ENCODE measurements at places on chromosomes 1 and 21.

DNA sequence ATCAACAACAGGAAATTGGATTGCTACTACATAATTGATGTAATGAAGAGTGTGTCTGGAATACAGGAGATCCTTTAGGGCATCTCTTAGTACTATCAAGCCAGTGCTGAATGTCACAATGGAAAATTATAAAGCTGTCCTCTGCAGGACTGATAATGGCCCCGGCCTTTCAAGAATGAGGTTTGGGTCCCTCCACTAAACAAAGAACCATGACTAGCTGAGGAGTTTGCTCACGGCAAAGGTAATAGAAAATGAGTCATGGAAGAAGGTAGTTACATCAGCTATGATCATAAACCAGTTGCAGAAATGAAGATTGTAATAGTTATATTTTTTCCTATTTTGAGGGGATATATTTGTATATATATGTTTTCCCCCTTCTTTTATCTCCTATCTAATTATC, 145.8 kb downstream of the KCNJ6 start:
- DNase-seq = no peak

GRCh38 chr1:232798920-232799319, 6.3 kb upstream of the MAP10 start:
- no peak for DNase-seq

DNA sequence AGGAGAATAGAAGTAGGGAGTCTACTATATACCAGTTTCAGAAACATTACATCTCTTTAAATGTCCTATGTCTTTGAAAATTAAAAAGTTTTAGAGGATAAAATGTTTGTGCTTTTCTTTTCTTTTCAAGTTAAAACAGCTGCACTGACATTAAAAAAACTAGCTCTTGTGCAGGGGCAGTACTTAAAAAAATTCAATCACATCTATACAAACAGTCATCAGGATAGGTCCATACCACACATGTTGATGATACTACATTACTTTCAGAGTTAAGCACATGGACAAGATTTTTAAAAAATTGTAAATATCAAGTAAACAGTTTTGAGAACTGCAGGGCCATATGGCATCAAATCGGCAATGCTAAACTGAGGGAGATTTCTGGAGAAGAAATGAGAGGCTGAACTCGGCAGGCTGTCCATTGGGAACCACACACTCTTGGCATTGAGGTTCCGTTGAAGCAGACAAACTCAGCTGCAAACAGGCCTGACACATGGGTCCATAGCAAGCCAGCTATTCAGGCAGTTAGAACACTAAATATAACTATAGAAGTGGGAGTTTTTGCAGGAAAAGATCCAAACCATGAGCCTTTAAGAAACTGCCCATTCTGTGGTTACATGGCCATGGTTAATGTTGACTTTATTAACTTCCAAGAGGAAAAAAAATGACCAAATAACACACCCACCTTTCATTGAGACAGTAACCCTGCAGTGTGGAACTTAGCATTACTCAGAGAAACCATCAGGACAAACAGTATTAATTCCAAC, 84.5 kb upstream of the BCL10 start:
- no peak for DNase-seq

DNA sequence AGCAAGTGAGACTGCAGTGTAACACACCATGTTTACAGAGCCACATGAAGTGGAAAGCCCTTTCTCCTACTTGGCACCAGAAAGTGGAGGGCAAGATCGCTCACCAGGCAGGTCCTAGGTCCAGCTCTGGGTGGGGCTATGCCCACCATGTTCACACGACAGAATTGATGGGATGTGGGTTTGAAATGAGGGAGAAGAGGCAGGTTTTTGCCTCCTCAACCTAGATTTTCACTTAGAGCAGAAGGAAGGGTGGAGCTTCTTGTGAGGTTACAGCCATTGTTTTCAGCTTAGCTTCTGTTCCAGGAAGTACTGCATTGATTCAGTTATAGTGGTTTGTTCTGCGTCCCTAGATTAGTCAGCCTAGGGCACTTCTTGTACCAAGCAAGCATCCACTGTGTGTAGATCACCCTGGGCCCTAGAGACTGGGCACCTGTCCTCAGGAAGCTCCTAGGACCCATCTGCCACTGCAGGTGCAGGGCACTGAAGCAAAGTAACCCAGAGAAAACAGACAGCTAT, 2.3 kb downstream of the CD53 start:
- peak; percentile 18 for DNase-seq

DNA sequence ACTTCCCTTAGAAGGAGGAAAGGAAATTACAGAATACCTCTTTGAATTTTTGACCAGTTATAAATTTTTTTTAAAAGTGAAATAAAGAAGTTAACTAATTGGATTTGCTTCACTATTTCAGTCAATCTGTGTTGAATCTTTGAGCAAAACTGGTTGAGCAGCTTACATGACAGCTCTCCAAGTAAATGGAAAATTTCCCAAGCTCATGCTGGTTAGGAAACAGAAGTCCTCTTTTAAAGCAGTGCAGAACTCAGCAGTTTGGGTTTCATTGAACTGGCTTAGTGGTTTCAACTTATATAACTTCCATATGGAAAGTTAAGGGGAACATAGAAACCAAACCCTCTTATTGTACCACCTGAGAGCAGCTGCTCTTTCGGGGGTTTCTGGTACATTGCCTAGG, 250.5 kb downstream of the PDE4B start:
- no peak for DNase-seq

- DNase-seq = no peak
Observed at GRCh38 chr1:2086446-2087078, 36.4 kb downstream of the PRKCZ start.

DNA sequence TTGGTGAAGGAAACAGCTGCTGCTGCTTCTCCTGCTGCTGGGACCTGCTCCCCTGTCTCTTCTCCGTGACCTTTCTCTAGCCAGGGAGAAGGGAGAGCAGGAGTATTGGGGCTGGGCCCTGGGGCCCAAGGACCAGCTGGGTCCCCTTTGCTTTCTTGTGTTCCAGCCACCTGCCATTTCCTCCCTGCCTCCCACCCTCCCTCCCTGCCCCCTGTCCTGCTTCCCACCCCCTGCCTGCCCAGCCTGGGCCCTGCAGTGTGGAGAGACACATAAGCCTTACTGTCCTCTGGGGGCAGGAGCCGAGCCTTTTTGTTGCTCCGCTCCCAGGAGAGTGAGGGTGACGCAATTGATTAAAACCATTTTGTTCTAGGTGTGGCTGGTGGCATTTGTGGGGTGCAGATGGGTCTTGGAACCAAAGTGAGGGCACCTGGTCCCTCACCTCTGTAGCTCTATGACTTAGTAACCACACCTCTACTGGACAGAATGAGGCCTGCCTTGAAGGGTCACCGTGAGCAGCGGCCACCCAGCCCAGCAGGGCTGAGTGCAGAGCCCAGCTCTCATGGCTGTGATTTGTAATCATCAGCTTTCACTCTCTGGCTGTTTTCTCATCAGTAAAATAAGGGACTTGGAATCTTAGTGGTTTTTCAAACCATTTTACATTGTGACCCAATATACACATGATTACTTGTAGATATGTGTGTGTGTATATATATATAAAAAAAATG, 13.9 kb upstream of the TMEM222 start:
- DNase-seq = no peak

DNA sequence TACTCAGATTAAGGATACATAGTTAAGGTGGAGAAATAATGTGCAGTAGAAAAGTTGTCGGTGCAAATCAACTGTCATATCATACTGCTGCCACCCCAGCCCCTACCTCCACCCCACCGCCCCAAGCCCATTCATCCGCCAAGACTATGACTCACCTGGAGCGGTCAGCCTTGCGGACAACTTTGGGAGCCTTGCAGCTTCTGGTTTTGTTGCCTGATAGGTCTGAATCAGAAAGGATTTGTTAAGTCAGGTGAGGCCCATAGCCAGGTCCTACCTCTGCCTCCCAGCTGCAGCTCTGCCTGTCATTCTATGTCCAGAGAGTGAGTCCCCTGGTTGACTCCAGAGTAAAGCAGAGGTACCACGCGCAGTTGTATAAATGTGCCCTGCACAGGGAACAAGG, 12.6 kb downstream of the C1orf162 start:
- DNase-seq = no peak

DNA sequence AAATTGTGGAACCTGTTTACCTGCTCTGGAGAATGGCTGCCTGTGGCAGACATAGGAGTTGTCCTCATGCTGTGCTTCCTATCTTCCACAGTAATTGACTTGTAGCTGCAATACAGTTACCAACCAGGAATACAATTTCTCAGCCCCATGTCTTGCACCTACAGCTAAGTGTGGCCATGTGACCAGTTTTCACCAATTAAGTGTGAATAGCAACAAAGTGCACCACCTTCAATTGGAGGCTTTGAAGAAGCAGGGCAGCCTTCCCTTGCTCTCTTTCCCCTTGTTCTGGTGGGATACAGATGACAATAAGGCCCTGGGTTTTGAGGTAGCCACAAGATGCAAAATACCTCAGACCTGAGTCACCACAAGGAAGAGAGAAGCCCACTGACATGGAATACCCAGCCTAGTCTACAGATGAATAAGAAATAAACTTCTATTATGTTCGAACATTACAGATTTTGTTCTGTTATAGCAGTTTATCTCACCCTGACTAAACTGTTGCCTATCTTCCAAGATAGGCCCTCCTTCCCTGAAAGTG, 70.2 kb upstream of the S1PR1 start:
- no peak for DNase-seq

DNA sequence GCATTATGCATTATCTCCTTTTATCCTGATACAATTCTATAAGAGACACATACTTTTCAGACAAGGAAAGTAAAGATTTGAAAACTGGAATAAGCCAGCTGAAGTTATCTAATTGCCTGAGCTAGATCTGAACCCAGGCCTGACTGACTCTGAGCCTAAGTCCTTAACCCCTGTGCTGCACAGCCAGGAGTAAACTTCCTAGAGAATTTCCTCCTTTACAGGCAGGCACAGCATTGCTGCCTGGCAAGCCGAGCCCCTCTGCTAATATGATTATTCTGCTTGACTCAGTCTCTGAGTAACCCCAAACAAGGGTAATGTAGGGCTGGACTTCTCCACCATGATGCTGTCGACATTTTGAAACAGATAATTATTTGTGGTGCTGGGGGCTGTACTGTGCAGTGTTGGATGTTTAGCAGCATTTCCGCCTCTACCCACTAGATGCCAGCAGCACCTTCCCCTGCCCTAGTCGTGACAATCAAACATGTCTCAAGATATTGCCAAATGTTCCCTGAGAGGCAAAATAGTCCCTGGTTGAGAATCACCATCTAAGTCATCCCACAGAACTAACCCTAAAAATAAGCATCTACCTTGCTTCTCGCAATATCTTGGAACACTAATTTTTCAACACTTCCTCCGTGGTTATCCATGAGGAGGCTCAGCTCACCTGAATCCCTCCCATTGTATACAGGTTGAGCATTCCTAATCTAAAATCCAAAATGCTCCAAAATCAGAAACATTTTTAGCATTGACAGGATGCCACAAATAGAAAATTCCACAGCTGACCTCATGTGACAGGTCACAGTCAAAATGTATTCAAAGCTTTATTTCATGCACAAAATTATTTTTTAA, 18.5 kb downstream of the CAMK1G start:
- no peak for DNase-seq

DNA sequence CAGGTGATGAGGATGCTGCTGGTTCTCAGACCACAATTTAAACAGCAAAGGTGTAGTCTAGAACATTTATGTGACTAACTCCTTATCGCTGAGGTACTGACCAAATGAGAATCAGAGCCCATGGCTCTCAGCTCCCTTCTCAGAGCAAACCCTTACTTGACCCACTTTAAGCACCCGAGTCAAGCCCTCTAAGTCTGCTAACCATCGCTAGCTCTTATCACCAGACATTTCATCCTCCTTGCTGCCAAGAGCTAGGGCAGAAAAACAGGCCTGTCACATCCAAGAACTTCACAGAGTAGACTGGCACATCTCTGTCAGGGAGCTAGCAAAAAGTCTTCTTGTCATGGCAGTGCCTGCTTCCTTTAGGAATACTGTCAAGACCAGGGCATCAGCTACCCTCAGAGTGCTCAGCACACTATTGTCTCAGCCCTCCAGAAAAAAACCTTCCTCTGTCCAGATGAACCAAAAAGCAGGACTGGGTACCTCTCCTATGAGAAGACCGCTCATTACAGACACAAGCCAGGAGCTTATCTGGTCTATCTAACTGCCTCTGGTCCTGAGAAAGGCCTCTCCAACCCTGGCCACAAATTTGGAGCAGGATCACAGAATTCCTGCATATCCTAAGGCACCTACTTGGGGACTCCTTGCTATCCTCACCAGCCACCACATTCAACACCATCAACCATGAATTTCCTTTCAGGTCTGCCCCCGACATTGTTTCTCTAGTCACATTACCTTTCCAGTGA, 26.2 kb downstream of the ERI3 start:
- DNase-seq = no peak

DNA sequence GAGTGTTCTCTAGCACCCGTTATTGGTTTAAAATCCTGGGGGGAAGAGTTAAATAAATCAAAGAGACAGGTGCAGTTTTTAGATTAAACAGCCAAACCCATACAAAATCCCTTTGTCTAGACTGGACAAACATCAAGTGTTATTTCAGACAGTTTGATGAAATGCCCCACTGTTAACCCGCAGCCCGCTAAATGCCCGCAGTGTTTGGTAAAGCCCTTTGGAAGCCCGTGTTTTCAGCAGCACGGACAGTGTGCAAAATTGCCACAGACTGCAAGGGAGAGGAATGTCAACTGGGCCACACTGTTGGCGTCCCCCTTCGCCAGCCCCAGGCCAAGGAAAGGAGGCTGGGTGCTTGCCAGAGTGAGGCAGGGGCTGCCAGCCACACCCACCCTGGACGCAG, 26.6 kb downstream of the AJAP1 start:
- no peak for DNase-seq

- no peak for DNase-seq
Observed at GRCh38 chr1:107782217-107782845, 182.6 kb downstream of the VAV3 start.

GRCh38 chr1:163346326-163346870, 24.6 kb downstream of the NUF2 start:
- no peak for DNase-seq

GRCh38 chr1:110005971-110006370, 21.4 kb downstream of the AHCYL1 start:
- DNase-seq = no peak

- DNase-seq = no peak
Observed at GRCh38 chr1:84164161-84164560, 20.1 kb downstream of the PRKACB start.

GRCh38 chr21:26982767-26983166, 15.9 kb upstream of the ADAMTS5 start:
- DNase-seq = no peak

DNA sequence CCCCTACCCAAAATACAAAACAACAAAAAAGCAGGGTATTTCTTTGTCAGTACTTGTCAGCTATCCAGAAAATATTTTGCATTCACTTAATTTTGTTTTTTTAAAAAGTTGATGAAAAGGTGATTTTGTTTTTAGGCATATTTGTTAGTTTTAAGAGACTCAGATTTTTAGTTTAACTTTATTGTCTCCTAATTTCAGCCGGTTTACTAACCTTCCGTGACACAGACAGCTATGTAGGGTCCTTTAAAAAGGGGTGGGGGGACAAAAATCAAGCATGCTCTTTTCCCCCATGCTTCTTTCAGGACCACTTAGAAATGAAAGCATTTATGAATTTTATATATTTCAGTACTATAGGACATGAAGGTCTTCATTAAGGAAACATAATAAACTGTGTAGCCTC, 1.6 kb downstream of the PBX1 start:
- DNase-seq = no peak
